ENCODE measurements at places on chromosomes 5 and 9.

- DNase-seq, result no peak
These were observed 134.7 kb downstream of the SEMA5A start for GRCh38 chr5:9411142-9411541.

DNA sequence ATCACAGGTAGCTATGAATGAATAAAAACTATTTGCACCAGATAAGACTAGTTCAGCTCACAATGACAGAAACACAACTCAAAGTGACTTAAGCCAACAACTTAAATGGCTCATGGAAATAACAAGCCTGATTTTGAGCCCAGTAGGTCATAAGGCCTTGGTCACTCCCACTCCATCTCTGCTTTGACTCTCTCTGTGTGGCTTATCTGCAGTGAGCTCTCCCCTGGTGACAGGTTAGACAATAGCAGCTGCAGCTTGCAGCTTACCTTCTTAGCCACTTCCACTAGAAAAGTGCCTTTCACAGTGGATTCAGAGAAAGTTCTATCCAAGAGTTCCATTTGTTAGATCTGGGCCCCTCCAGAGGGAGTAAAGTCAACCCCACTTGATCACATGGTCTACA lies 315.7 kb downstream of the RAB3C start:
- no peak for DNase-seq

DNA sequence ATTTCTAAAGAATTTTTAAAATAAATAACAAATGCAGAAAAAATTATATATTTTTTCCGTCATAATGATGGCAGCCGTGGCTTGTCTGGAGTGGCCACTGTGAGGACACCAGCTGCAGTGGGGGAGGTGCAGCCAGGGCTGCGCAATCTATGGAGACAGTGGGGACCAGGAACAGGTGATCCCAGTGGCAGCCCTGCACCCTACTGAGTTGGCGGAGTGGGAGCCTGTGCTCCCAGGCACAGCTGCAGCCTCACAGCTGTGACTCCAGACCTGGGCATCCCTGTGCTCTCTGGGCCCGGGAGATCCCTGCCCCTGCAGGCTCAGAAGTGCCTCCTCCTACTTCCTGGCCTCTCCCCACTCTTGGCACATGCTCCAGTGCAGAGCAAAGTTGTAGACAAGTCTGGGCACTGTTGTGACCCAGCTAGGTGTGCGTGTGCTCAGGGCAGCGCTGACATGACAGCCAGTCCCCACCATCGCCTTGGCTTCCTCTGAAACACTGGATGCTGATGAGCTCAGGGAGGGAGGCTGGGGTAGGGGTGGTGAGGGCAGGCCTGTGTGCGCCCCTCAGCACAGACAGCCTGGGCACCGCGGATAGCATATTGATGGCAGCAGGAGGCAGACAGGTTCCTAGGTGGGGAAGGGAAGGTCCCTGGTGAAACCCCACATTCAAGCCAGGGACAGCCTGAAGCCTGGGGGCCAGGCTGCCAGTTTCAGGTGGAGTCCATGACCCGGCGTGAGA lies 96.0 kb upstream of the PRR16 start:
- DNase-seq, result no peak

DNA sequence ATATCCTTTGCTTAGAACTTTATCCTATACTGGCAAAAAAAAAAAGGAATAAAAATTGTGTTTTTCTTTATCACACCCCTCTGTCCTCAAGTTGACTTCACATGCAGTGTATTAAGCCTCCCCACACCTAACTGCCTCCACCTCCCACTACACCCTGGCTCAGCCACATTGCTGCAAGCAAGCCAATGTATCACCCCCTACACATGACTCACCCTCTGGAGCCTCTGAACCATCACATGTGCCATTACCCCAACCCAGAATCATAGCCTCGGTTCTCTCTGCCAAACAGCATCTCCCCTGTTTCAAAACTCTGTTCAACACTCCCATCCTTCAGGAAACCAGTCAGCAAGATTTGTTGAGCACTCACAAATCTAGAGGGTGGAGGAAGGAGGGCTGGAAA lies 209.0 kb downstream of the CWC27 start:
- no peak for DNase-seq

- DNase-seq, result no peak
These were observed 5.9 kb downstream of the NINJ1 start for GRCh38 chr9:93128011-93128714.

- no peak for DNase-seq
These were observed 279.6 kb upstream of the TMEM161B start for GRCh38 chr5:88548136-88548805.

GRCh38 chr9:13387734-13388067 lies 108.2 kb upstream of the MPDZ start:
- DNase-seq, result no peak

- DNase-seq, result no peak
These were observed 33.7 kb upstream of the ADRB2 start for GRCh38 chr5:148792744-148793143.

DNA sequence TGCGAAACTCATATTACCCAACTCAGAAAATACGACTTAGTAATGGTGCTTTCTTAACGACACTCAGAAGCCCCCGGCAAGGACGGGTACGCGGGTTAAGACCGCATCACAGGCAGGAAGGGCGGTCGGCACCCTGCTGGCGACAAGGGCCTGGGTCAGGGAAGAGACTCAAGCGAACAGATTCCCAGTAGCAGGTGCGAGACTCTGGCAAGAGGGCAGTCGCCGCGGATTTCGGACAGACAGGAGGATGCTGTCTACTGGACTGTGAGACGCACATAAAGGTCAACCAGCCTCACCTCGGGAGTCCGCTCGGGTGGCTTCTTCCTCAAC lies 398 bp downstream of the RAPGEF6 start:
- no peak for DNase-seq

DNA sequence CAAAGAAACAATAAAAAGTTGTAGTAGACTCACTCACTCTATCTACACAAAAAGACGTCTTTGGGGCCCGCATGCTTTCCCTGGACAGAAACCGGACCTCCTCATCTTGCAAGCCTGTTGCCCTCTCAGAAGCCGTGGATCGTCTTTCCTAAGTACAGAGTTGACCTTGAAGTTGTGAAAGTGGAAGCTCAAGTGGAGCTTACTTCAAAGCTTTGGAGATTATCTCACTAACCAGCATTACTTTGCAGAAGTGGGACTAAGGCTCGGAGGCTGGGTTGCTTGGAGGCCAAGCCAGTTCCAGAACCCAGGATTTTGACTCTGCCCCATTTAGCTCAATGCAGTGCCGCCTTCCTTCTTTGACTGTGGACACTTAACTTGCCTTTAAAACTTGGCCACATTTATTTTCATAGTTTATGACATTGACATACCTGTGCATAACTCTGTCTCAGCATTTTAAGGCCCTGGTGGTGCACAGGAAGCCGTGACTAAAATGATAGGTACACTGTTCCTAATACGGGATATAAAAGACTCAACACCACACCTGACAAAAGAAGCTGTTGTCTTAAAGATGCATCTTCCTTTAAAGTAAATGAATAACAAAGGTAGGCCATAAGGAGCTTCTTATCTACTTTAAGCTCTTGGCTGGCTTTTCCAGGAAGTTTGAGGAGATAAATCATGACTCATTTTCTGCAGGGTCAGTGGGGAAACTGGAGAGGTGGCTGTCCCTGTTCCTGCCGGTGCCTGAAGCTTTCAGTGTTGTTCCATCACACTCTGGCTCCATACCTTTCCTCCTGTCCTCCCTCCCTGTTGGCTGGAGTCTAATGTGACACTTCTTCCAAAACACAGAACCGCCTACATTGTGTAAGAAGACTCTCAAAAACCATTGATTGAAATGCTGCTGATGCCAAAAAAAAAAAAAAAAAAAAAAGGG lies 10.7 kb downstream of the SLC25A25 start:
- no peak for DNase-seq

- no peak for DNase-seq
These were observed 975 bp upstream of the NXNL2 start for GRCh38 chr9:88533951-88534455.

- DNase-seq, result no peak
These were observed 31.0 kb downstream of the CAMK4 start for GRCh38 chr5:111255169-111255568.

- no peak for DNase-seq
These were observed 148.9 kb downstream of the DAB2IP start for GRCh38 chr9:121800376-121800775.

Measured in GOT3 (cell line).